ENCODE measurements at places on chromosomes 7 and 10.

GRCh38 chr10:110474017-110474416 is 23.7 kb upstream of the DUSP5 start:
- DNase-seq = no peak

- DNase-seq = no peak
These were observed 147.0 kb downstream of the PPP1R9A start for GRCh38 chr7:95054386-95054785.

DNA sequence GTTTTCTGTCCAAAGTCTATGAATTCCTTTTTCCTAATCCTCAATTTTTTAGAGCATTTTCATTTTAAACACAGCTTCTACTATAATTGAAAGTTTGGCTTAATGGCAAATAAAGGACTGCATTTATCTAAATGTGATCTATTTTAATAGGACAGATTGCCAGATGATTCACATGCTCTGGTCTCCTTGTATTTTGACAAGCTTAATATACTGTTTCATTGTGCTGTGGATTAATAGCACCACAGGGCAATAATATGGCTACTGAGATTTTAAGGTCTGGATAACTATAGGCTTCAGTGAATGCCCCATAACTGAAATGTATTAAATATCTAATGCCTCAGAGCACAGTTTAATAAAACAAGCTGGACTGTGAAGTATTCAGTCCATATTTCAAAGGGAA is 1362.8 kb downstream of the XPNPEP1 start:
- no peak for DNase-seq

GRCh38 chr7:157077986-157078644 is 60.6 kb upstream of the UBE3C start:
- no peak for DNase-seq

DNA sequence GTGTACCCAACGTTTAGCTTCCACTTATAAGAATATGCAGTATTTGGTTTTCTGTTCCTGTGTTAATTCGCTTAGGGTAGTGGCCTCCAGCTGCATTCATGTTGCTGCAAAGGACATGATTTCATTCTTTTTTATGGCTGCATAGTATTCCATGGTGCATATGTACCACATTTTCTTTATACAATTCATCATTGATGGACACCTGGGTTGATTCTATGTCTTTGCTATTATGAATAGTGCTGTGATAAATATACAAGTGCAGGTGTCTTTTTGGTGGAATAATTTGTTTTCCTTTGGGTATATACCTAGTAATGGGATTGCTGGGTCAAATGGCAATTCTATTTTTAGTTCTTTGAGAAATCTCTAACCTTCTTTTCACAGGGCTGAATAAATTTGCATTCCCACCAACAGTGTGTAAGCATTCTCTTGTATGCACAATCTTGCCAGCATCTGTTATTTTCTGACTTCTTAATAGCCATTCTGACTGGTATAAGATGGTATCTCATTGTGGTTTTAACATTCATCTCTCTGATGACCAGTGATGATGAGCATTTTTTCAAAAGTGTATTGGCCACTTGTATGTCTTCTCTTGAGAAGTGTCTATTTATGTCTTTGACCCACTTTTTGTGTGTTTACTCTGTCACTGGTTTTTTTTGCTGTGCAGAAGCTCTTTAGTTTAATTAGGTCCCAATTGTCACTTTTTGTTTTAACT is 72.5 kb upstream of the CC2D2B start:
- no peak for DNase-seq

- DNase-seq = no peak
These were observed 14.5 kb downstream of the ADCYAP1R1 start for GRCh38 chr7:31066516-31067130.

GRCh38 chr7:132380059-132380458 is 196.2 kb downstream of the PLXNA4 start:
- DNase-seq = no peak

GRCh38 chr7:151809146-151809863 is 67.6 kb downstream of the PRKAG2 start:
- no peak for DNase-seq

DNA sequence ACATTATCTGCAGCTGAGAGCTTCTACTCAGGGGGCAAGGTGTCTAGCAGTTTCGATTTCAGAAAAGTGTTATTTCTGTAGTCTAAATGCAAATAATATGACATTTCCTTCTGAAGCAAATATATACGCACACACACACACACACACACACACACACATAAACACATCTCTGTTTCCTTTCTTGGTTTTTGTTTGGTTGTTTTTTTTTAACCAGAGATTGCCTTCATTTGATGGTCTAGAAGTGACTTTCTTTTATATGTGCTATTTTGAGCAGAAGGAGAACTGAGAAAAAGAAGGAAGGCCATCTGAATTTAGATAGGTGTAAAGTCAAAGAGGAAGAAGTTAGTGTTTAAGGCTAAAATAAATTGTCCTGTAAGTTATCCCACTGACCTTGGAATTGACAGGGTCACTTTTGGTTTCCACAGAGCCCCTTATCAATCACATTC is 142.2 kb downstream of the TRIL start:
- no peak for DNase-seq

Measured in stimulated activated CD8-positive, alpha-beta memory T cell treated with anti-CD3 and anti-CD28 coated beads, Interleukin-15, amount 100 ng/mL, for 24 hours (primary cell).